ENCODE measurements at places on chromosomes 2 and 18.
A peak's percentile ranks its signal among the peaks of the same experiment; 100 is the strongest.

DNA sequence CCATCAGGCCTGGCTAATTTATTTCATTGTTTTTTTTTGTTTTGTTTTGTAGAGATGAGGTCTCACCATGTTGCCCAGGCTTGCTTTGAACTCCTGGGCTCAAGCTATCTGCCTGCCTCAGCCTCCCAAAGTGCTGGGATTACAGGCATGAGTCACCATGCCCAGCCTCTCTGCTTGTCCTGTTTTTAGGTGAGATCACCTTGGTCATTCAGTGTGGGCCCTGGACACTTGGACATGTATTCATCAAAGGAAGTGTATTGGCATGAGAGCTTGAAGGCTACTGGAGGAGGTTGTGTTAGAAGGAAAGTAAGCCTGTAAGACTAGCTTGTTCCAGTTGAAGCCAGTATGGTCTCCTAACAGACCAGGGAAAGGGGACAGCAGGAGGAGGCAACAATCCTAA, 229.2 kb upstream of the RGPD4 start:
- no peak for DNase-seq

DNA sequence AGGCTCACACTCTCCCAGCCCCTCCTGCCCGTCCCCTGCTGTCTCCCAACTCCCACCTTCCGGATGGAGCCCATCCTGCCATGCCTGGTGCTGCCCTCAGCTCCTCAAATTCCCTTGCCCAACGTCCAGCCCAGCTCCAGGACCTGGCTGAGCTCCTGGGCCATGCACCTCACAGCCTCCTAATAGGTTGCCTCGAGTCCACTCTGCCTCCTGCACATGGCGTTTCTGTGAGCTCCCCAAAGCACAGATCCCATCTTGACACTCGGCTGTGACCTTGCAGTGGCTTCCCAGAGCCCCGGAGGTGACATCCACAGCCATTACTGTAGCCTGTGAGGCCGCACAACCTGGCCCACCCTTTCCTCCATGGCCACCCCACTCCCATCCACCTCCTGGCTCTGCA, 191.9 kb upstream of the SALL3 start:
- no peak for DNase-seq

GRCh38 chr2:63665846-63666475, 77.2 kb downstream of the MDH1 start:
- DNase-seq, result no peak

- no peak for DNase-seq
Observed at GRCh38 chr2:98376301-98376910, 30.1 kb downstream of the CNGA3 start.

GRCh38 chr18:3468066-3468705, 18.2 kb downstream of the TGIF1 start:
- no peak for DNase-seq

GRCh38 chr2:100744589-100744988, 75.3 kb upstream of the NPAS2 start:
- DNase-seq, result no peak

DNA sequence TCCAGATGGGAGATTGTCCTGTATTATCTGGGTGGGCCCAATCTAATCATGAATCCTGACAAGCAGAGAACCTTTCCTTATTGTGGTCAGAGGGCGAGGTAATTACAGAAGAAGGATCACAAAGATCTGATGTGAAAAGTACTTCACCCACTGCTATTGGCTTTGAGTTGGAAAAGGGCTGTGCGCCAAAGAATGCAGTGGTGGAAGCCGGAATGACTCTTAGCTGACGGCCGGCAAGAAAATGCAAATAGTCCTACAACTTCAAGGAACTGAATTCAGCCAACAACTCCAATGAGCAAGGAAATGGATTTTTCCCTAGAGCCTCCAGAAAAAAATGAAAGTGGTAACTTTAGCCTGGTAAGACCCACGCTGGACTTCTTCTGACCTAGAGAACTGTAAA, 67.3 kb downstream of the CTNNA2 start:
- DNase-seq, result no peak

DNA sequence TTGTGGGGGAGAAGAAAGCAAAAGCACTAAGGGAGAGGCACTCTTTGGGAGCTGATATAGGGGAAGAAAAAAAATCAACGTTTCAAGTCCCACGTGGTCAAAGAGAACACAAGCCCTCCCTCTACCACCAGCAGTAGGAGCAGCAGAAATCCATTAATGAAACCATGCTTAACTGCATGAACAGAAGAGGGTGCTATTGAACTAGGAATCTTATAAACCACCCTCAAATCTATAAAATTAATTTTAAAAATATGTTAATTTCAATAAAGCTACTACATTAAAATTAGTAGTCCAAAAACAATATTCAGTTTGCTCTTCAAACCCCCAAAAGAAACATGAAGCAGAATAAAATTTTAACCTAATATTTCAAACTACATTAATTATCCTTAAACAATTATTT, 147.8 kb downstream of the TMEM18 start:
- DNase-seq, result peak; percentile 88

DNA sequence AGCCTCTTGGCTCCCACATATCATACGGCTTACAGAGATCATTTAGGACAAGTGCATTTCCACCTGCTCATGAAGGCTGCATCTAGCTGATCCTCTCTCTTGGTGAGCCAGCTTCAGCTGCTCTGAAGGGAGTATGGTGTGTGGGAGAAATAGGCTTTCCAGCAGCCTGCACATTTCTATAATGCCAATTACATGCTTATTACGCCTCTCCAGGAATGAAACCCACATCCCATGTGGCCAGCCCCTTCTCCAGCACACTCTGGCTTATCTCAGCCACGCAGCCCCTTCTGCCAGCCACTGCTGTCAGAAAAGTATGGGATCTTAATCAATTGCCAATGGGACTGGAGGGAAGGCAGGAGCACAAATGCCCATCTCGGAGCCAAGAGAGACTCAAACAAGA, 117.5 kb downstream of the GALNT14 start:
- DNase-seq, result no peak

DNA sequence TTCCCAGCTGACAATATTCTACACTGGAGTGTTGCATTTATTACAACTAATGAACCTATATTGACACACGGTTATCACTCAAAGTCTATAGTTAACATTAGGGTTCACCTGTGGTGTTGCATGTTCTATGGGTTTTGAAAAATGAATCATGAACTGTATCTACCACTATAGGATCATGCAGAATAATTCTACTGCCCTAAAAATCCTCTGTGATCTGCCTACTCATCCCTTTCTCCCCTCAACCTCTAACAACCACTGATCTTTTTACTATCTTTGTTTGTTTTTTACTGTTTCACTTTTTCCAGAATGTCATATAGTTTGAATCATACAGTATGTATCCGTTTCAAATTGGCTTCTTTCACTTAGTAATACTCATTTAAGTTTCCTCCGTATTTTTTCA, 47.6 kb upstream of the TCF7L1 start:
- no peak for DNase-seq

GRCh38 chr2:241598487-241598886, 38.5 kb downstream of the THAP4 start:
- peak; percentile 33 for DNase-seq

DNA sequence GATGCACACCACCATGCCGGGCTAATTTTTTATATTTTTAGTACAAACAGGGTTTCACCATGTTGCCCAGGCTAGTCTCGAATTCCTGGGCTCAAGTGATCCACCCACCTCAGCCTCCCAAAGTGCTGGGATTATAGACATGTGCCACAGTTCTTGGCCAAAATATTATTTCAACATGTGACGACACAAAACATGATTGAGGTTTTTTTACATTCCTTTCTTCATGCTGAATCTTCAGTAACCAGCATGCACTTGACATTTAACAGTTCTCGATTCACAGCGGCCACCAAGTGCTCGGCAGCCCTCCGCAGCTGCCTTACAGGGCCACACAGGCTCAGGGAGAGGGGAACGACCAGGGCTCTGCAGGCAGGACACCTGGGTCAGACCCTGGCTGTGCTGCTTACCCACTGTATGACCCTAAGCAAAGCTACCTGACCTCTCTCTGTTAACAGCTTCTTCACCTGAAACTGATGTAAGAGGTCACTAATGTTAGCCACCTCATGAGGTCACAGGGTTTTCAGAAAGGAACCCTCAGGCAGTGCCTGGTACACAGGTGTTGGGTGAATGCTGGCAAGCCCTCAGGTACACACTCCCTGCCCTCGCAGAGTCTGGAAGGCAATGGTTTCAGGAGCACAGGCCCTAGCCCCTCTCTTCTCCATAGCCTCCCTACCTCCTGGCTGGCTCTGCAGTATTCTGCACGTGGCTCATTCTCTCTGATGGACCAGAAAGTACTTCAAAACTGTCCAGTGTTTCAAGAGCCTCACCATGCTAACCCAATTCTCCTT, 25.7 kb downstream of the TUBB6 start:
- DNase-seq, result no peak

GRCh38 chr18:9016633-9017166, 85.8 kb upstream of the NDUFV2 start:
- DNase-seq, result no peak

- DNase-seq, result no peak
Observed at GRCh38 chr2:52465287-52465686, 1302.3 kb upstream of the CHAC2 start.

GRCh38 chr2:150007815-150008430, 420.3 kb upstream of the MMADHC start:
- DNase-seq, result no peak

GRCh38 chr18:40866013-40866645, 1088.9 kb upstream of the PIK3C3 start:
- DNase-seq, result no peak

GRCh38 chr2:109439986-109440385, 173.8 kb downstream of the SEPTIN10 start:
- no peak for DNase-seq

DNA sequence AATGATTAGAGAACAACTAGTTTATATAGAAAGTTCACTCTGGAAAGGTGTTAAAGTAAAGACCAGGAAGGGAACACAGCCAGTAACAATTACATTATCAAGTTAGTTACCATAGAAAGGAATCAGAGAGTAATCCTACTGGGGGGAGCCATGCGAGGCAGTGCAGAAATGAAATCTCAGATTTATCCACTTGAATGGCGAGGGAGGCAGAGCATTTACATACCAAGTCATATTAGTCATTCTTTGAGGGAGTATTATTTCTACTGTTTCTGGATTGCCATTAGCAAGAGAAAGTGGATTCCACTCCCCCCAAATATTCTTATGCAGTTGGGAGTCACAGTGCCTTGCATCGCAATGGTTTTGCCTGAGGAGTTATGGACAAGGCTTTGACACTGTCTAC, 472.7 kb upstream of the TRIB2 start:
- no peak for DNase-seq

GRCh38 chr2:12934146-12934756, 217.5 kb downstream of the TRIB2 start:
- no peak for DNase-seq

GRCh38 chr18:55229682-55230081, 270.4 kb upstream of the CCDC68 start:
- no peak for DNase-seq

- DNase-seq, result no peak
Observed at GRCh38 chr2:109500910-109501309, 112.9 kb downstream of the SEPTIN10 start.
